ENCODE measurements at places on chromosomes 7 and 10.

- DNase-seq: no peak
- no peaks in the 10 kb centered on the region for H3K4me1 ChIP-seq
- no peaks in the 10 kb centered on the region for H3K27me3 ChIP-seq
- no peak overlapping the region for H3K4me3 ChIP-seq
These were observed 19.9 kb upstream of the GPR141 start for GRCh38 chr7:37663693-37664092.

- DNase-seq: no peak
- no peaks in the 10 kb centered on the region for H3K36me3 ChIP-seq
- H3K27me3 ChIP-seq: no peaks in the 10 kb centered on the region
- H3K27ac ChIP-seq: peak overlapping the region; percentile 84
- H3K4me1 ChIP-seq: peaks cover 9% of the 10 kb centered on the region
- H3K4me3 ChIP-seq: peak overlapping the region; percentile 57
These were observed 5.5 kb downstream of the SKIDA1 start for GRCh38 chr10:21519941-21520436.

DNA sequence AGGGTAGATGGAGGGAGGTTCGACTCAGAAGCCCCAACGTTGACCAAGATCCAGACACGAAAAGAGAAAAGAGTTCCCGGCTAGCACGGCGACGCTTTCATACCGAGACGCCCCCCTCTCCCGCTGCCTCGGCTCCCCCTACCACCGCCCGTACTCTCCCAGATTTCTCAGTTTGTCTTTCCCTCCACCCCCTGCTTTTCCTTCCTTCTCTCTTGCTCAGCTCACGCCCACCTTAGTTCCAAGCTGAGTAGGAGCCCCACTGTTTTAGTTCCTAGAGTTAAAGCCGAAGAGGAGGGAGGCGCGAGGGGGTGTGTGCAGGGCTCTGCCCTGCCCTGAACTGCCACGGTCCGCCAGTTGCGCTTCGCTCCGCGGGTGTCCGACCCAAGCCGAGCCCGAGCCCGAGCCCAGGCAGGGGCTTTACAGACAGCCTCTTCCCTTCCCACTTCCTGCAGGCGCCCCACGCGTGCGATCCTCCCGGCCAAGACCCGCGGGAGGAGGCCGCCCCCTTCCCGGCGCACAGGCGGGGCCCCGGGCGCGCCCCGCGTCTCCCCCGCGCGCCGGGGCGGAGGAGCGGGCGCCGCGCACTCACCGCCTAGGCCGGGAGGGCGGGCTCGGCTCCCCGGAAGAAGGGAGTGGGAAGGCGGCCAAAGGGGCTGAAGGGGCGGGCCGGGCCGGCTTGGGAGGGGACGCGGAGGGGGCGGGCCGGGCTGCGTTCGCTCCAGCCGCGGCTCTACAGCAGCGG is at the start of gene EPHB6:
Gene EPHB6 (plus strand): TSS at position 705 of the 742 bp plus-strand sequence. CDS start 8,152 bp downstream, outside the sequence.
- H3K36me3 ChIP-seq: no peaks in the 10 kb centered on the region
- DNase-seq: no peak
- peaks cover 28% of the 10 kb centered on the region for H3K4me1 ChIP-seq
- H3K4me3 ChIP-seq: peak within 1 kb of the TSS; percentile 72
- H3K27me3 ChIP-seq: no peaks in the 10 kb centered on the region
- peak within 1 kb of the TSS; percentile 66 for H3K27ac ChIP-seq

DNA sequence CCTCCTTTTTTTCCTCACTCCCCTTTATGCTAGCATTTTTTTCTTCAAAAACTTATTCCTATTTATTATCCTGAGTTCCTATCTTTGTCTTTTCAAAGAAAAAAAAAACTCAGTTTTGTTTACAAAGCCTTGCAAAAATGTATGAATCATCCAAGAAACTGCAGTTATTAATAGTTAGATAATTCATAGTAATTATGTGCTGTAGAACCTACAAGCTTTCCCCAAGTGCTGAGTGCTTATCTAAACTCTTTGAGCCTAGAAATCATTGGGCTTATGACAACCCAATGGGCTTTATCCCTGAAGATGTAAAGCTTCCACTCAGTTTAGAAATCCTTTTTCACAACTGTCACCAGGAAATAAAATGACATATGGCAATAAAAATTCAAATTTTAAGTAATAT is 145.9 kb upstream of the WNT16 start:
- peaks cover 8% of the 10 kb centered on the region for H3K4me1 ChIP-seq
- no peak overlapping the region for H3K4me3 ChIP-seq
- H3K27me3 ChIP-seq: no peaks in the 10 kb centered on the region
- no peaks in the 10 kb centered on the region for H3K36me3 ChIP-seq
- no peak overlapping the region for H3K27ac ChIP-seq
- no peak for DNase-seq

- DNase-seq: no peak
- H3K4me1 ChIP-seq: no peaks in the 10 kb centered on the region
These were observed 67.6 kb upstream of the TFEC start for GRCh38 chr7:116098175-116098574.

GRCh38 chr10:30284865-30285594 is 64.0 kb downstream of the MTPAP start:
- no peaks in the 10 kb centered on the region for H3K4me1 ChIP-seq
- H3K27me3 ChIP-seq: no peaks in the 10 kb centered on the region
- H3K27ac ChIP-seq: no peak overlapping the region
- H3K4me3 ChIP-seq: no peak overlapping the region
- H3K36me3 ChIP-seq: no peaks in the 10 kb centered on the region

GRCh38 chr7:137080516-137081203 is 212.2 kb downstream of the CHRM2 start:
- no peaks in the 10 kb centered on the region for H3K36me3 ChIP-seq
- peaks cover 19% of the 10 kb centered on the region for H3K4me1 ChIP-seq
- DNase-seq: no peak
- no peak overlapping the region for H3K4me3 ChIP-seq

- no peak overlapping the region for H3K4me3 ChIP-seq
- H3K27ac ChIP-seq: no peak overlapping the region
- DNase-seq: no peak
- peaks cover 18% of the 10 kb centered on the region for H3K4me1 ChIP-seq
- no peaks in the 10 kb centered on the region for H3K27me3 ChIP-seq
These were observed 3.1 kb downstream of the C1GALT1 start for GRCh38 chr7:7185371-7185989.

- no peaks in the 10 kb centered on the region for H3K36me3 ChIP-seq
- no peak for DNase-seq
- H3K4me1 ChIP-seq: peaks cover 22% of the 10 kb centered on the region
- no peaks in the 10 kb centered on the region for H3K27me3 ChIP-seq
These were observed 83.0 kb downstream of the COL13A1 start for GRCh38 chr10:69884686-69885085.

- H3K27me3 ChIP-seq: no peaks in the 10 kb centered on the region
- no peaks in the 10 kb centered on the region for H3K36me3 ChIP-seq
- H3K4me3 ChIP-seq: no peak overlapping the region
These were observed 227.1 kb downstream of the MGMT start for GRCh38 chr10:129694184-129694583.

- no peak overlapping the region for H3K27ac ChIP-seq
- no peak for DNase-seq
- no peaks in the 10 kb centered on the region for H3K4me1 ChIP-seq
- H3K27me3 ChIP-seq: no peaks in the 10 kb centered on the region
- H3K4me3 ChIP-seq: no peak overlapping the region
These were observed 115.7 kb downstream of the MTPAP start for GRCh38 chr10:30233186-30233959.

- peaks cover 8% of the 10 kb centered on the region for H3K27me3 ChIP-seq
- H3K4me1 ChIP-seq: no peaks in the 10 kb centered on the region
- DNase-seq: no peak
- H3K36me3 ChIP-seq: no peaks in the 10 kb centered on the region
These were observed 9.0 kb upstream of the PRRT4 start for GRCh38 chr7:128370491-128370890.

DNA sequence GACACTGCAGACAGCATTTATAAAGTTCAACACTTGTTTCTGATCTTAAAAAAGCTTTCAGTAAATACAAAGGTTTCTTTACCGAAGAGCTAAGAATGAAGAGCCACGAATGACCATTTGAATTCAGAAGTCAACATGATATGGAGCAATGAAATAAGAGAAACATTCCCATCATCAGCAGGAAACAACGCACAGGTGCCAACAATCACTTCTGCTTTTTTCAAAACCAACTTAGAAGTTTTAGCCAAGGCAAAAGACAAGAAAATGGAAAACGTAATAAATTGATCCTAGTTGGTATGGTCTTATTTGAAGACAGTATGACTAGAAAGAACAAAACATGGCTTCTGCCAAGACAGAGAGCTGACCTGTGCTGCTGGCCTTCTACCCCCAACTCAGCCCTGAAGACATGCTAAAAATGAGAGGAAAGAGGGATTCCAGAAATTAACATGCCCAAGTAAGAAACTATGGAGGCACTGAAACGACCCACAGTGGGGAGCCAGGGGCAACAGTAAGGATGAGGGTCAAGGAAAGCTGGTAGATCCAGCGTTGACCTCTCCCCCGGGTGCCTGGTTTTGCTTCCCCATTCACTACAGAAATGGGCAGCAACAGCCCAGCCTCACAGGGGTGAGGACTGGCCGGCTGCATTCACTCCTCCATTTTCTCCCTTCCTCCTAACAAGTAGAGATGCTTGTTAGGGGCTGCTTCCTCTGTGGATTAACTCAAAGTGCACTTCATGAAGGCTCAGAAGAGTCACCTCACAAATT is 30.1 kb downstream of the VPS41 start:
- peaks cover 10% of the 10 kb centered on the region for H3K4me1 ChIP-seq
- H3K4me3 ChIP-seq: no peak overlapping the region
- H3K27ac ChIP-seq: no peak overlapping the region
- no peak for DNase-seq
